ENCODE measurements at places on chromosomes 5 and 9. TPM values are rescaled to one million over a fixed set of nuclear protein-coding genes. Genes with fewer than 3 reads are reported as not detected.

DNA sequence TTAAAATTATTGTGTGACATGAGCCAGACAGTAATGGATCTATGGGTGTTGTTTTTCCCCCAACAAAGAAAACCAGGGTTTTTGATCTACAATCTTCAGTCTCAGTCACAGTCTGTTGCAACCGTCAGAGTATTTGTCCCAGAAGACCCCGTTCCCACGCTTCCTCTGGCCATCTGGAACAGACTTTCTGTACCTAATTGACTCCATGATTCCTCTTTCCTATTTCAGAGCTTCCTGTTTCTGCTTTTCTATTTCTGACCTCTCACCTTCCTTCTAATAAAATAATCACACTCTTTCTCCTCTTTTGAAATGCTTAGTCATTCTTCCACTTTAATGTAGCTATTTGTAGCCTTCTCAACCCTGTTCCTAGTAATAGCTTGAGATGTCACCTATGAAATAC, 1044.8 kb downstream of the DTWD2 start:
- DNase-seq: no peak
- no peak overlapping the region for H3K27ac ChIP-seq

- peaks cover 12% of the 10 kb centered on the region for H3K27me3 ChIP-seq
- peaks cover 10% of the 10 kb centered on the region for H3K4me1 ChIP-seq
- DNase-seq: no peak
- H3K27ac ChIP-seq: no peak overlapping the region
Observed at GRCh38 chr9:121818841-121819427, 167.5 kb downstream of the DAB2IP start.

Gene GPR151
- not detected for total RNA-seq

DNA sequence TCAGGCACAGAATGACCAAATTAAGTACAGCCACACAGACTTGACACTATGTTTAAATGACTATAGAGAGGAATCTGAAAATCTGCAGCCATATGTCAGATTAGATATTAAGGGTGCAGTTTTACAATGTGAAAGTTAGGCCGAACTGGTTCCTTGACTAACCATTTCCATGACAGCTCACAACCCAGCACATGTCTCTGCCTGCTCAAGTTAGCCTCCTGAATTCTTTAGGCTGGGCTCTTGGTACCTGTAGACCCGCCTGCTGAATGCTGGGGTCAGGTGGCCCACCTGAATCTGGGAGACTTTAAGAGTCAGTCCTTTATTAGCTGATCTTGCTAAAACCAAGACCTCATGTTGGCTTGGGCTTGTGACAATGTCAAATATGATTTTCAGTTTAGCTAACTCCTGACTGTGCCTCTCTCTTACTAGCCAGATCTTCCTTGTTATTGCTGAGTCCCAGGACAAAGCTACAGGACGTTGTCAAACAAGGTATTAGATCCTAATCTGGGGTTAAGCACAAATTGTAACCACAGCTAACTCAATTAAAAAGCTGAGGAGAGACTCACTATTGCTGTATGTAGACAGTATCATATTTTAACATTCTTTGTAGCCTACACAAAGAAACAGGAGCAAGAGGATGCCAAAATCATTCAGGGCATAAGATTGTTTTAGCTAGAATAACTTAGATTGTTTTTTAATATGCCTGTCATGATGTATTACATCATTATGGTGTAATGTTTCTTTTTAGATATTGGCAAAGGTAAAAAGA, 490.9 kb downstream of the SEMA5A start:
- H3K27me3 ChIP-seq: no peaks in the 10 kb centered on the region
- H3K27ac ChIP-seq: peak overlapping the region; percentile 56
- H3K4me1 ChIP-seq: peaks cover 55% of the 10 kb centered on the region
- peaks cover 21% of the 10 kb centered on the region for H3K36me3 ChIP-seq
- DNase-seq: peak; percentile 42

GRCh38 chr5:1762883-1763547, 36.6 kb downstream of the MRPL36 start:
- H3K4me3 ChIP-seq: no peak overlapping the region
- DNase-seq: no peak
- H3K27me3 ChIP-seq: peaks cover 15% of the 10 kb centered on the region
- peaks cover 4% of the 10 kb centered on the region for H3K36me3 ChIP-seq
- H3K4me1 ChIP-seq: peaks cover 16% of the 10 kb centered on the region

GRCh38 chr5:36202521-36202961, 39.2 kb downstream of the NADK2 start:
- H3K27me3 ChIP-seq: no peaks in the 10 kb centered on the region
- DNase-seq: peak; percentile 36
- H3K4me3 ChIP-seq: peak overlapping the region; percentile 36
- H3K27ac ChIP-seq: peak overlapping the region; percentile 80
- H3K4me1 ChIP-seq: peaks cover 41% of the 10 kb centered on the region
- peaks cover 17% of the 10 kb centered on the region for H3K36me3 ChIP-seq

Gene SLC45A2
- not detected for total RNA-seq

Gene SLC2A6
- total RNA-seq: 13.3 TPM

Gene RASGEF1C
- not detected for total RNA-seq

Gene SPINK9
- not detected for total RNA-seq

DNA sequence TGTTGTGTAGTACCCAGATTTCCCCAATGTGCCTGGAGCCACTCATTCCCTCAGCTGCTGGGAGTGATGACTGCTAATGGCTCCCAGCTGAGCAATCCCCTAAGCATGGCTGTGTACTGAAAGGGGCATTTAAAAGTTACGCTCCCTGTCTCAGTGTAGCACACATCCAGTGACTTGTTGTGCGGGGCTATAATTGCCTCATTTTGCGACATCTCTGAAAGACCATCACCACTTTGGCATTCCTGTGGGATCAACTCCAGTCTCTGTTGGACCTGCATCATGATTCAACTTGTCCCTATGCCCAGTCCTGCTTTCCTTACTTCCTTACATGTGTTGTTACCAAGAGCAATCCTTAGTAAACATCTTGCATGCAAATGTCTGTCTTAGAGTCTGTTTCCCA, 201.2 kb upstream of the MPDZ start:
- no peaks in the 10 kb centered on the region for H3K4me1 ChIP-seq
- no peak overlapping the region for H3K4me3 ChIP-seq
- H3K27ac ChIP-seq: no peak overlapping the region
- no peak for DNase-seq
- peaks cover 4% of the 10 kb centered on the region for H3K27me3 ChIP-seq
- H3K36me3 ChIP-seq: no peaks in the 10 kb centered on the region

DNA sequence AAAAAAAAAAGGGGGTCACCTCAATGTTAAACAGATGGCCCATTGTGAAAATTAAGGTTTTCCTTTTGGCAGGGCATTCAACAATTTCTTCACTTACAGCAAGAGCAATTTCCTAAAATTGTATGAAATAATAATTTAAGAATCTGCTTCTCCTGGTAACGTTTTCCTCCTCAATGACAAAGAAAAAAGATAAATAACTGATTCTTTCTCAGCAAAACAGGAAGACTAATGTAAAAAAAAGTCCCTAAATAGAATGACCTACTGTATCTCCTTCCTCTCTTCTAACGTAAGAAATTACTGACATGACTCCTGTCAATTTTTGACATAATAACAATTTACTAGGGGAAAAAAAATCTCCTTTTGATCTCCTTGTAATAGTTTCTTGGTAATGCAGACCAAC, 25.5 kb downstream of the ABHD17B start:
- H3K4me1 ChIP-seq: no peaks in the 10 kb centered on the region
- H3K4me3 ChIP-seq: no peak overlapping the region
- H3K36me3 ChIP-seq: peaks cover 36% of the 10 kb centered on the region
- H3K27ac ChIP-seq: no peak overlapping the region

Gene ECSCR
- 0.61 TPM for total RNA-seq

Gene CARTPT
- total RNA-seq: not detected

DNA sequence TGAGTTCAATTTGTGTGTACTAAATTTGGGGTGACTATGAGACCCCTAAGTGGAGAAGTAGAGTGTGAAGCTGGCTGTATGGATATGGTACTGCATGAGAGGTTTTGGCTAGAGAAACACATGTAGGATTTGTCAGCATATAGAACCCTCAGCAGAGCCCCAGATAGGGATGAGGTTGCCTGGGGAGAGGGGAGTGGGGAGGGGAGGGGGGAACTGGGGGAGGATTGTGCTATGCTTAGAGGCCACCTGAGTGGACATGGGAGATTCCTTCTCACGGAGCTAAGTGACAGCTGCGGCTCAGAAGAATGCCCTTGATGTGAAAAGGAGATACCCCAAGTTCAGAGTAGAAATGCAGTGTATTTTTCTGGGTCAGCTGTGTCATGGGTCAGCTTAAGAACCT, 11.2 kb downstream of the SLC22A5 start:
- no peak overlapping the region for H3K4me3 ChIP-seq
- DNase-seq: no peak
- no peak overlapping the region for H3K27ac ChIP-seq
- no peaks in the 10 kb centered on the region for H3K27me3 ChIP-seq

- no peak overlapping the region for H3K4me3 ChIP-seq
- H3K36me3 ChIP-seq: peaks cover 9% of the 10 kb centered on the region
- peak overlapping the region; percentile 40 for H3K27ac ChIP-seq
- H3K27me3 ChIP-seq: no peaks in the 10 kb centered on the region
Observed at GRCh38 chr5:126358525-126358924, 64.7 kb upstream of the GRAMD2B start.

DNA sequence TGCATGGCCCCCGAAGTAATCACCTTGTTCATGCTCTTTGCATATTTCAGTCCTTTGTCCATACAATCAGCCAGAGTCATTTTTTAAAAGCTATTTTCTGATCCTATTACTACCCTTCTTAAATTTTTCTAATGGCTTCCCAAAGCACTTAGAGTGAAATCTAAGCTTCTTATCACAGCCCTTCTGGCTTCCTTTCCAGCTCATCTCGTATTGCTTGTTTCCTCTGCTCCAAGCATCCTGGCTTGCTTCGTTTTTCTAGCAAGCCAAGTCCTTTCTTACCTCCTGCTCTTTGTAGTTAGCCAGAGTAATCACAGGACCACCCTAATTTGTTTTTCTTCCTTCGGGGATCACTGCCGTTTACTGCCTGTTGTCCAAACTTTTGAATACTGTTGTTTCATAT, 453.3 kb downstream of the KIF4B start:
- H3K4me1 ChIP-seq: no peaks in the 10 kb centered on the region
- H3K27me3 ChIP-seq: no peaks in the 10 kb centered on the region
- H3K27ac ChIP-seq: no peak overlapping the region
- H3K36me3 ChIP-seq: no peaks in the 10 kb centered on the region
- DNase-seq: no peak

DNA sequence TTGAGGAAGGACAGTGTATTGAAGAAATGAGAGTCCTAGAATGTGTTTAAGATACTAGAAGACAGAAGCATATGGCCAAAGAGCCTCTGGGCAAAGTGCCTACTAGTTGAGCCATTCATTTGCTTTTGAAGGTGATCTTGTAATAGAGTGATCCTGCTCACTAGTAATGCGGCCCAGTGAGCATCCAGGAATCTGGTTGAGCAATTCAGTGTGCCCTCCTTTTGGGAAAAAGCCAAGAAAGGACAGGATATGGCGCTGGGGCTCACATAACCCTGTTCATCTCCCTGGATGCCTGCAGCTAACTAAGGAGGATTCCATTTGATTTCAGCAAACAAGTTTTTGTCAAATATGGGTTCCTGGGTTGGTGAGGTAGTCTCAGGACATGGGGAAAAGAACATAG, 16.3 kb downstream of the ADAM19 start:
- H3K27me3 ChIP-seq: no peaks in the 10 kb centered on the region
- H3K4me1 ChIP-seq: peaks cover 97% of the 10 kb centered on the region
- peak; percentile 88 for DNase-seq
- peak overlapping the region; percentile 90 for H3K27ac ChIP-seq
- H3K36me3 ChIP-seq: peaks cover 38% of the 10 kb centered on the region
- H3K4me3 ChIP-seq: peak overlapping the region; percentile 50

- no peak overlapping the region for H3K4me3 ChIP-seq
- H3K4me1 ChIP-seq: peaks cover 28% of the 10 kb centered on the region
- no peak overlapping the region for H3K27ac ChIP-seq
- H3K27me3 ChIP-seq: no peaks in the 10 kb centered on the region
- no peak for DNase-seq
Observed at GRCh38 chr5:43637416-43637815, 34.4 kb downstream of the NNT start.

Gene INSL6
- not detected for total RNA-seq

Gene ADGRD2
- not detected for total RNA-seq

Gene DNM1
- total RNA-seq: 38.2 TPM

- peaks cover 3% of the 10 kb centered on the region for H3K27me3 ChIP-seq
- no peak overlapping the region for H3K4me3 ChIP-seq
- DNase-seq: no peak
Observed at GRCh38 chr5:143003328-143003636, 233.1 kb downstream of the ARHGAP26 start.

DNA sequence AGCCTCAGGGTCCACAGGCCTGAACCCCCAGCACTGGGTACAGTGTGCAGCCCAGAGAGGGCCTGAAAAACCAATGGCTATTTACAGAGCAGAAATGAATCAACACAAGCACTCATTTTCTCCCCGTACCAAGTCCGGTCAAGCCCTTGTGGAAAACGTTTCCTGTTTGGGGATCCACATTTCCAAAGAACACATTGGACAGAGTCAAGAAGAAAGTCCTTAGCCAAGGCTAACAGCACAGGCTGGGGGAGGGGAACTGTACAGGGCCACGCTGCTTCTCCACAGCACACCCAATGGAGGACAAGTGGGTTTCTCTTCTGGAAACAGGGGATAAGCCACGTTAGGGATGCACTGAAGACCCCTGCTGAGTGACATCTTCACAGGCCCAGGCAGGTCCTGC, 62.3 kb downstream of the NSUN2 start:
- H3K27ac ChIP-seq: no peak overlapping the region
- H3K4me3 ChIP-seq: no peak overlapping the region
- H3K27me3 ChIP-seq: peaks cover 20% of the 10 kb centered on the region
- no peak for DNase-seq
- H3K36me3 ChIP-seq: no peaks in the 10 kb centered on the region

DNA sequence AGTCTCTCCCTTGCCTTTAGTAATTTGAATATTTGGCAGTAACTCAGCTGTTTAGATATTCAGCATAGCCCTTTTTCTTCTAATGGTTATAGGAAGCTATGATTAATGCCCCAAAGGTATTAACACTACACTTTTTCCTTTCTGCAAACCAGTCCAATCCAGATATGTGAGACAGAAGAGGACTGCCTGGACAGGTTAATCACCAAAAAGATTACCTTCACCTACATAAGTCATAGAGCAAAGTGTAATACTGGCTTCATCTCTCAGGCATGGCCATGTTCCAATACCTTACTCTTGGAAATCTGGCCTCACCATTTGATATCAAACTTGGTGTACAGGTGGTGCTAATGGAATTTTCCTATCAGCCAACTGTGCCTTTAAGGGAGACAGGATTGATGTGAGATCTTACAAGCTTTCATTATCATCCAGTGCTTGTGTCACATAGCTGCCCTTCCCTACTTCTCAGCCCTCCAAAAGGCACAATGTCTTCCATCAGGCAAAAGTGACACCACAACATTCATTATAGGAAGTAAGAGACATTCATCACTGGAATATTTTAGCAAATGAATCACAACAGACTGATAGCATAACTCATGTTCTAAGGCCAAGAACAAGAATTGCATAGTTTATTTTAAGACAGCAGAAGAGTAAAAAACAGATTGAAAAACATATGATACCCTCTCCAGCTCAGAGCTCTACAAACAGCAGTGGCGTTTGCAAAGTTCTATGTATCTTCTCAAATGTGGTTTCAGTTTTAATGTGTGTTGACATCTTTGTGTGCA, 91.2 kb upstream of the PAM start:
- H3K4me3 ChIP-seq: no peak overlapping the region
- H3K4me1 ChIP-seq: no peaks in the 10 kb centered on the region
- H3K27me3 ChIP-seq: no peaks in the 10 kb centered on the region
- H3K27ac ChIP-seq: no peak overlapping the region

Measured in HFFc6 (cell line).